Activated CD4-positive, alpha-beta T cell treated with anti-CD3 and anti-CD28 coated beads for 24 hours (primary cell): ENCODE measurements at places on chromosomes 7 and 10.

- DNase-seq = no peak
These were observed 111.0 kb downstream of the MICALL2 start for GRCh38 chr7:1348096-1348822.

- DNase-seq = no peak
These were observed 55.2 kb downstream of the GLRX3 start for GRCh38 chr10:130191380-130191779.

- DNase-seq = no peak
These were observed 24.2 kb downstream of the NCOA4 start for GRCh38 chr10:46006219-46006618.

DNA sequence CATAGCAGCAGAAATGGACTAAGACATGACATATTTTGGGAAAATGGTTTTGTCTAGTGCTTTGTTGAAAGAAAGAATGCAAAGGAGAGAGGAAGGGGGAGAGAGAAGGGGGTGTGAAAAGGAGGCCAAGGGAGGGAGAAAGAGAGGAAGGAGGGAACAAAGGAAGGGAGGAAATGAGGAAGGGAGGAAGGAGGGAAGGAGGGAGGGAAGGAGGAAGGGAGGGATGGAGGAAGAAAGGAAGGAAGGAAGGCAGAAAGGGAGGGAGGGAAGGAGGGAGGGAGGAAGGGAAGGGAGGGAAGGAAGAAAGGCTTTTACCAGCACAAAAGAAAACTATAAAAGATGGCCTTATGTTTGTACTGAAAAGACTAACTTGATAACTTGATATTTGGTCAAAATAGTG is 65.1 kb upstream of the ST8SIA6 start:
- DNase-seq = no peak

GRCh38 chr7:490461-491291 is 29.0 kb downstream of the PDGFA start:
- DNase-seq = no peak

DNA sequence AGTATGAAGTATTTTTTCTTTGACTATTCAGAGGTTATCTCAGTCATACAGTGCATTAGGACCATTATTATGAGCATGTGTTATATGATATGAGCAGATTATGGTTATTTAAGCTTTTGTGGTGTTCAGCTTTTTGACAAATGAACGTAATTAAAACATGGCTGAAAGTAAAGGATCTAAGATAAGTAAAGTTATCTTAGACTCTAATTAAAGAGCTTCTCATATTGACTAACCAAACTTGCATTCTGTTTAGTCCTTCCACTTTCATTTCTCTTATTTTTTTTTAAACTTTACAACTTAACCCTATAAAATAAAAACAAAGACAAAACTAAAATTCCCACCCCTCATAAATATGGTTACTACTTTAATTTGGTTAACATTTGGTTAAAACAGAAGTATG is 6.9 kb upstream of the GPR85 start:
- no peak for DNase-seq

DNA sequence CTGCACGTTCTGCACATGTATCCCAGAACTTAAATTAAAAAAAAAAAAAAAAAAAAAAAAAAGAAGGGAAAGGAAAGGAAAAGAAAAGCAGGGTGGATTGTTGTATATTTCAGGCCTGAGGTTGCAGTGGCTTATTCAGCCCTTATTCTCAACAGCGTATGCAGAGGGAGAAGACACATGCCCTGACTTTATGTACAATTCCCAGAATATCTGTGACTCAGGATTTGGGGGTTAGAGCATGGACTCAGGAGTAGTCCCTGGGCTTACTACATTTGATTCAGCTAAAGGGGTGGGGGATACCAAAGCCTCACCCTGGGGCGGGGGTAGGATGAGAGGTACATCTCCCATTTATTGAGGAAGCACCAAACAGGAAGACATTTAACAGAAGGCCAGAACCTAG is 137.4 kb downstream of the MYOF start:
- DNase-seq = no peak

- DNase-seq = no peak
These were observed 29.7 kb downstream of the RASGEF1A start for GRCh38 chr10:43237128-43237527.

GRCh38 chr7:71842381-71842780 is 569.8 kb downstream of the CALN1 start:
- DNase-seq = no peak

- no peak for DNase-seq
These were observed 26.9 kb downstream of the MYPN start for GRCh38 chr10:68135922-68136792.

- no peak for DNase-seq
These were observed 439 bp downstream of the IQUB start for GRCh38 chr7:123533929-123534382.

- DNase-seq = no peak
These were observed 102.5 kb downstream of the IMMP2L start for GRCh38 chr7:111459757-111460280.

DNA sequence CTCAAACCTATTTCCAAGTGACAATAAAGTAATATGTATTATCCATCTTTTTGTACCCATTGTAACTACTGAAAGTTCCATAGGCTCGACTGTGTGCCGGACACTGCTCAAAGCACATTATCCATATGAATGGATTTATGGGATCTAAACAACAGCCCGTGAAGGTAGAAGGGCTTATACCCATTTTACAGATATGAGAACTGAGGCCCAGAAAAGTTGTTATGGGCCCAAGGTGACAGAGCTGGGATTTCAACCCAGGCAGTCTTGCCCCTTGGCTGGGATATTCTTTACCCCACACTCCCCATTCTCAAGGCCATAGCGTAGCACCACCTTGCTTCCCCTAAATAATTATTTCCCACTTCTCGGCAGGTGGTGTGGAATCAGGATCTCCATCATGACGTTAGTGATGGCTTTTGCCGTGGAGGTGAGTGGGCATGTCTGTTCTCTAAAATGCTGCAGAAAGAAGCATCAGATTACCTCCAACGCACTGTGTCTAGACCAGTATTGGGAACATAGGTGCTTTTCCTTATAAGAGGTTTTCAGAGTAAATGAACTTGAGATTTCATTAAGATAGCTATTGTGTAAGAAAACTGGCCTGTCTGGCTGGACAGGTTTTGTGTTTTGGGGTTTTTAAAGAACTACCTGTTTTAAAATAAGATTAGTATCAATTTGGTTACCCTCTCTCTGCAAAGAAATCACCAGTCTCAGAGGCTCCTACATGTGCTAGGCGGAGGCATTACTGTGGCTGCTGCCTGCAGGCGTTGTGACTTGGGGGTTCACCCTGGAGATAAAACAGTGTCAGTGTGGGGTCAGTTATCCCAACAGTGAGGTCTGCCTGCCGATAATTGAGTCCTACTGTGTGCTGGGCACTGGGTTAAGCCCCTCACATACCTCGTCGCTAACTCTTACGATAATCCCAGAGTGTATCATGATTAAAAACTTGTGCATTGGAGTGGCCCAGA is 85.1 kb upstream of the SDK1 start:
- no peak for DNase-seq

DNA sequence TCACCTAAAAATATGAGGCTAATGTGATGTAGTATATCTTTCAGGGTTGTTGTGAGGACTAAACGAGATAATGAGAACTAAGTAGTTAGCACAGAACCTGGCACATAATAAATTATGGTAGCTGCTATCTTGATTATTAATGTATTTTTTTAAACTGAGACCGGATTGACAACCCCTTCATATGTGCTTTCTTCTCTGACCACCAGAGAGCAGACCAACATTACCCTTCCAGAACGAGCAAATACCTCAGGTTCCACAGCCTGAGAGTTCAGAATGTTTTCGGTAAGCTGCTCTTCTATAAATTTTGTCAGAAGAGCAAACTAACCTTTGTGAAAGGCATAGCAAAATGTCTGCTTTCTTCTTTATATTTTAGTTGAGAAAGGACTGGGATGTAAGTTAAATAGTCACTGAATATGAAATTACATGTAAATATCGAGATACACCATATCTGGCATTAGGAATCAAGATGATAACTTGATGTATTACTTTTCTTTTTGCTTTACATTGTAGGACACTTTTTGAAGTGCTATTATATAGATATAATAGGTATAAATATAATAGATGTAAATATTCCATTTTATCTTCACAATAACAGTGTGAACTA is 13.6 kb upstream of the BPGM start:
- no peak for DNase-seq

DNA sequence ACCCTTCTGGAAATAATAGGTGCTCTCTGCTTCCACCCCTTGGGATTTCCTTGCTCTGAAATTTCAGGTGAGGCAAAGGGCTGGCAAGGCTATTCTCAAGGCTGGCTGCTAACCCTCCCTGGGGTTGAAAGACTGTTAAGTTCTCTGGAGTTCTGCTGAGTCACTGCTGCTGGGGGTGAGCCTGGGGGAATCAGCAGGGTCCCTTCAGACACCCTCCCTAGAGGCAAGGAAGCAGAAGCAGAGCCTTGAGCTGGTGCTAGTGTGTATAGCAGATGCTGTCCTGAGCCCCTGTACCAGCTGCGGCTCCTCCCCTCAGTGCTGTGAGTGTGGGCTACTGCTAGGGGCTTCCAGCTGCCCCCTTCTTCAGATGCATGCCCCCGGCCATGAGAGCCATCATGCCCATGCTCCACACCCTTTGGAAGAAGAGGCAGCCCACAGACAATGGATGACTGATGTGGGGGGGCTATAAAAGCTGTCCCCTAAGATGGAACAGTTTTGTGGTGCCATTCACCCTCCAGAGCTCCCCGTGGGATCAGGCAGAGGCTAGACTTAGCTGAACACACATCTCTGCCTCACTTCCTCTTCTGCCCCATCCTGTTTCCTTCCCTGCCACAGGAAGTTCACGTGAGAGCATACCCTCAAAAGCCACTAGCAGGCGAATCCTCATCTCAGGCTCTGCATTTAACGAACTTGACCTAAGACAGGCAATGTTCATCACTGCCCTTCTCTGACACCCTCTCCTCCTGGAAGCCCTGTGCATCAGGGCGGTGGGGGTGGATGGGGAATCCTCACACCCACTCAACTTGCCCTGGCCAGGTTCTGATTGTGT is 91.8 kb downstream of the SH3PXD2A start:
- no peak for DNase-seq

- DNase-seq = no peak
These were observed 79.9 kb downstream of the ARHGAP21 start for GRCh38 chr10:24643679-24644209.

- no peak for DNase-seq
These were observed 53.9 kb upstream of the CREB5 start for GRCh38 chr7:28358423-28358868.

DNA sequence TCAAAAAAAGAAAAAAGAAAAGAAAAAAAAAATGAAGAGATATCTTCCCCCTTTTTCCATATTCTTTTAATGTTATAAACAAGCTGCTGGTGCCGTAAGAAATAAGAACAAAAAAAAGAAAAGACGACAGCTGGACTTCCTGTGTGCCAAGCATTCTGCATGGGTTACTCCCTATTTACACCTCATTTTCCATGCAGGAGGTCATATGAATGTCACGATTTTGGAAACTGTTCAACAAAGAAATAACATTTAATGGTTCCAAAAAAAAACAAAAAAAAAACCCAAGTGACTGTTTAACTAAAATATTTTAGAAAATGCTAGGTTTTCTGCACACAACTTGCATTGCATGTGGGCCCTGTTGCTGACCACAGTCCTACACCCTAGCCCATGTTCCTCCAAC is 159.3 kb downstream of the TNS3 start:
- DNase-seq = no peak

- DNase-seq = no peak
These were observed 286.1 kb upstream of the C7orf33 start for GRCh38 chr7:148304456-148304855.
